ENCODE measurements at places on chromosomes 5 and 9.

- DNase-seq, result no peak
Observed at GRCh38 chr9:9177081-9177480, 1377.5 kb upstream of the DMAC1 start.

DNA sequence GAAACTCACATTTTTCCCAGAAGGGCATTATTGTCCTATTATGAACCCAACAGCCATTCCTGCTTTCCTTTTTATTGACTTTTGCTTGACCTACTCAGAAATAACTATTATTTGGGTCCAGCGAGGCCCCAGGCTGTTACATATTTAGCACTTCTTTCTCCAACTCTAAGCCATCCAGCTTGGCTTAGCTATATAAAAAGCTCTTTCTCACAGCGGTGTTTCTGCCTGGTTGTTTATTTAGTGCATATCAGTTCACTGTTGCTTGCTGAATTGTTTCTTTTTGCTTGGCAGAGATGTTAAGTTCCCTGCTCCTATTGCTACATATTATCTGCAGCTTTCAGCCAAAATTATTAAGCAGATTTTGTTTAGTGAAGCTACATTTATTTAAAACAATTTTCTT, 1156.8 kb upstream of the SEMA6A start:
- DNase-seq, result no peak

GRCh38 chr5:53019320-53019719, 30.2 kb downstream of the ITGA2 start:
- no peak for DNase-seq

DNA sequence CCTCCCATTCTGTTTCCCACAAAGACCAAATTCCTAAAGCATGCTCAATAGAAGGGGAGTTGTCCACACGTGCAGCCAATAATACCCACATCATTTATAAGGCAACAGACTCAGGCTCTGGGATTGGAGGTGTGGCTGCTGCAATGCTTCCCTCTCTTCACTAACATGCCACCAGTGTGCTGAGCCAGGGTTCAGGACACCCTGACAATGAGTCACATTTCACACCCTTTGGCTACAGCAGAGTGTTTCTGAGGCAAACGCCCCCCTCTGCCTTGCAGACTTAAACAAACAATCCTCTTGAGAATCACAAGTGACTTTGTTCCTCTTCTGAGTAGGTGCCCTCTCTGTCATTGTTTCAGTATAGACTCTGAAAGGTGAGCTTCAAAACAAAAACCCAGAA, 189.3 kb upstream of the TLE4 start:
- DNase-seq, result no peak

GRCh38 chr9:134626571-134627416, 14.8 kb upstream of the COL5A1 start:
- DNase-seq, result peak; percentile 26

GRCh38 chr5:87650284-87650683, 237.6 kb upstream of the CCNH start:
- no peak for DNase-seq

GRCh38 chr5:142167458-142167857, 58.9 kb downstream of the NDFIP1 start:
- DNase-seq, result no peak

DNA sequence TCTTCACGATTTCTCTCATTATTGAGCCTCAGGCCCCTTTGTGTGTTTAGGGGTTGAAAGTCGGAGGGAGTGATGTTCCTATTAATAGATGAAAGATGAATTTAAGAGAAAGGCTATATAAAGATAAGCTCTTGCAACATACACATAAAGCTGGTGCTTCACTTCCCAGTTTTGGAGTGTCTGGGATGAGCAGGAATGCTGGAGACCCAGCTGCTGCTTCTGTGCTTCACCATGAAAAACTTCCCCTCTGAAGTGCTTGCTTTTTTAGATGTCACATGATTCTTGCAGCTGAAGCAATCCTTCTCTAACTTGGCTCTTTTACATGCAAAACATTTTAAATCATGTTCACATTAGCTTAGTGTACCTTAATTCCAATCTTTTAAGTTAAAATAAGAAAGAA, 19.7 kb upstream of the SNCAIP start:
- no peak for DNase-seq

DNA sequence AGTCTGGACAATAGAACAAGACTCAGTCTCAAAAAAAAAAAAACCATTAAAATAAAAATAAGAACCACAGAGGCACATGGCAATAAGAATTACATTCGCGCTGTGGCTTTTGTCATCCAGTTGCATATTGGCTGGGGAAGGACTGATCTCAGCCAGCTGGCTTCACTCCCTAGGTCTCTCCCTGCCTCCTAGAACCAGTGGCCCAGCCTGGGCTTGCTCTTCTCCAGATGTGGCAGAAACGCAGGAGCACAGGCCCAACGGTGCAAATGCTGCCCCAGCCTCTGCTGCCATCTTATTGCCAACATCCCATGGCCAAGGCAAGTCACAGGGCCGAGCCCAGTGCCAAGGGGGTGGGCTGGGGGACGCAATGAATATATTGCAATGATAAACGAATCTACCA, 37.0 kb downstream of the NKX2-5 start:
- DNase-seq, result no peak

DNA sequence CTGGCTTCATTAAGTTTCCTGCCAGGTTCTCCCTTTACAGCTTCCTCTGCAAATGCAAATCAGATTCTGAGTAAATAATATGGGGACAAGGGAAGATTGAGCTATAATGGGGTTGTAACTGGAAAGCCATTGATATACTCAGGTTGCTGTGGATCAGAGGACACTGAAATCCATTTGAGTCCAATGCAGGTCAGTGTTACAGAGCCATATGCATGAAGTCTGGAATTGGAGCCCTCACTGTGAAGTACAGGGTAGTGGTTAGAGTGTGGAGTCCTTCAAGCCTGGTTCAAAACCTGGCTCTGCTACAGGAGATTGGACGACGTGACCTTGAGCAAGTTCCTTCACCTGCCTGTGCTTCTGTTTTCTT, 48.7 kb downstream of the TIMD4 start:
- DNase-seq, result no peak

DNA sequence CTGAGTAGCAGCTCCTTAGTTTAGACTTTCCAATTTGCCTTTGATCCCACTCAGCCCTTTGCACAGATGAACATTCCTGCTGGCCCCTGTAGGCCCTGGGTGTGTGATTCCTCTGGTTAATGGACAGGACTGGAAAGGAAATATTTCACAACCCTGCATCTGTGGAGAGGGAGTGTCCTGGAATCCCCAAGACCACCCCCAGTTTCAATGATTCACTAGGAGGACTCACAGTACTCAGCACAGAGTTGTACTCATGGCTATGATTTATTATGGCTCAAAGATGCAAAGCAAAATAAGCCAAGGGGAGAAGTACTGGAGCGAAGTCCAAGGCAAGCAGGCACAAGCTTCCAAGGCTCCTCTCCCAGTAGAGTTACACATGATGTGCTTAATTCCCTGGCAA, 42.4 kb upstream of the TJP2 start:
- DNase-seq, result no peak

DNA sequence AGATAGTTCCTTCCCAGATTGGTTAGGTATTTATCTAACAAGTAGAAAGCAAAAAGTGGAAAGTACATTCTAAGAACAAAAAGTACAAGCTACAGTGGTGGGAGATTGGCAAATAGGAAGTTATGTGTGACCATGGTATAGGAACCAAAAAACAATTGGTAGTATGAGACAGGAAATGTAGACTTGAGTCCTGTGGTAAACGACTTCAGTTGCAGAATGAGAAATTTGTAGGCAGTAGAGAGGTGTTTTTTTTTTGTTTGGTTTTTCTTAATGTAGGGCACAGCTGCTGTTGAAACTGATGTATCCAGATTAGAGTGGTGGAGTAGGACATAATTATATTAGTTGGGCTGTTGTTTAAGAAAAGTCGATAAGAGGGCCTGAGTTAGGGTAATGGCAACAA, 72.0 kb downstream of the CCNH start:
- peak; percentile 79 for DNase-seq

GRCh38 chr9:137460363-137461315, 1.5 kb upstream of the NSMF start:
- DNase-seq, result no peak

DNA sequence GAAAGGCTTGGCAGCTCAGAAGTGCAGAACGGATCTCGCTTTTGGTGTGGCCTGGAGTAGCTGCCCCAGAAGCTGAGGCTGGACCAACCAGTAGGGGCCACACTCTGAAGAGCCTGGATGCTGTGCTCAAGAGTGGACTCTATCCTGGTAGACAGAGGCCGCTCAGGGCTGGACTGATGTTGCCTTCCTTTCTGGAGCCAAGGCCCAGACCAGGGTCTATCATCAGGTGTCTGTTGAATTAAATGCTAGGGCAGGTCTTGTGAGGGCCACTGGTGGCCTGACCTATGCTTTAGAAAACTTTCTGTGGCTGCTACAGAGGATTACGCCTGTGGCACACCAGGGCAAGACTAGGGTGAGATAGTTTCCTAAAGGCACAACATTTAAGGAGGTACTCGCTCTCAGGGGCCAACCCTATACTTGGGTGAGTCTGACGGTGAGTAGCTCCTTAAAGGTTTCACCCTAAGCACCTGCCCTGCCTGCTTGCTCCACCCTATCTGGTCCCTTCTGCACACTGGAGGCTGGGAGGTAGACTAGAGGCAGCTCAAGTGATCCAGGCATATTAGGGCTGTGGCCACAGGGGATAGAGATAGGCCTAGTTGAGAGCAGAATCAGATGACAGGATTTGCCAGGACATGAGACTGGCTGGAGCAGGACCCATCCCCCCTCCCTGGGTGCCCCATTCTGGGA, 9.8 kb upstream of the IRF1 start:
- DNase-seq, result no peak

GRCh38 chr9:127087836-127088235, 34.6 kb downstream of the ANGPTL2 start:
- no peak for DNase-seq

GRCh38 chr5:179342577-179342976, 2.7 kb downstream of the ADAMTS2 start:
- no peak for DNase-seq

DNA sequence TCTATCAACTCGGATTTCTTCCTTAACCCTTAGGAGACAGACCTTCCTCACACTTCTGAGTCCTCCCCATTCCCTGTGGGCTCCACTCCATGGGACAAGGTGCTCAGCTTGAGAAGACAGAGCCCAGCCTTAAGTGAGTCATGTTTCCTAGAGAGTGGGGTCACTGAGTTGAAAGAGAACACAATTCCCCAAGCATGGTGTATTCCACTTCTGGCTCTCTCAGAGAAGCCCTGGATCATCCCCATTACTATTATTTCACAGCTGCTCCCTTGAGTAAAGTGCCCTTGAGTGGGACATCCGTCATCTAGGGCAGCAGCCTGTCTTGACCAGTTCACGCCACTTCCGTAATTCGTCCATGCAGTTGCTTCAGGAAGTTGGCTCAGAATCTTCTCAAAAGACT, 604.8 kb downstream of the BNC2 start:
- DNase-seq, result no peak

GRCh38 chr9:79477241-79477840, 94.4 kb upstream of the TLE4 start:
- DNase-seq, result no peak

GRCh38 chr9:19199012-19199411, 31.5 kb upstream of the DENND4C start:
- no peak for DNase-seq

DNA sequence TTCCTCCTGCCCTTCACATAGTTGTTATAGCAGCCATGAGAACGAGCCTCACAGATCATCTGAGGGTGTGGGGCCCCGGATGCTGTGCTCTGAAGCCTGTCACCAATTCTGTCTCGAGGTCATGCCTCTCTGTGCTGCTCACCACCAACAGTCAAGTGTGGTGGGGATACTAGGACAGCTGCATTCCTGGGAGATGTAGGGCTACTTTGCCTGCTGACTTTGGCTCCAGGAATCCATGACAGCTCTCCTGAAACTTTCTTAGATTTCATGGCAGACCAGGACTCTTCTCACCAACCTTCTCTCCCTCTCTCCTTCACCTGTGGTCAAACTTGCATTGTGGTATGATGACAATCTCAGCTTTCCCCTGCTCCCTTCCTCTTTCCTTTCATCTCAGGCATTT, 395.9 kb downstream of the PSAT1 start:
- no peak for DNase-seq

DNA sequence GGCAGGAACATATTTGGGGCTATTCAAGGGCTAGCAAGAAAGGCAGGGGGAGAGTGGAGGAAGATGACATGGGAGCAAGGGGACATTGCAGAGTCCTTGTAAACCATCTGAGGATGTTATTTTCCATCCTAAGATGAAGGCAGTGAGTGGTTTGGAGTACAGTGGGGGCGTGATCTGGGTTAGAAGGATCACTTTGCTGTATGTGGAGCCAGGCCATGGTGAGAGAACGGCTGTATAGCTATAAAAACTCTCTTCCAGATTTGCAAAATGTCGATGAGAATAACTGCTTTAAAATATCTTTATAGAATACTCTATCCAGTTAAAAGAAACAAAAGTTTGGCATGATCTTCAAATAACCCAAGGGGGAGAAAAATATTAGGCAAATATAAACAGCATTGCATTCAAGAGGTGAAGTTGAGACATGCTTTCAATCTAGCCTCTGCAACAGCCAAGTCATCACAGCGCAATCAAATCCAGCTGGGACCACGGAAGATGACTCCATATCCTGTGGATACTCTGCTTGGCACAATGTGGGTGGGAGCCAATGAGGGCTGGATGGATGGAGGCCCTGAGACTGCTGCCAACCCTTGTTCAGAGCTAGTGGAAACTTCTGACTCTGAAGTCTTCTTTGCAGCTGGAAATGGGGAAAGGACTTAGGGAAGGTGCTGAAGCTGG, 111.5 kb upstream of the BASP1 start:
- DNase-seq, result no peak

DNA sequence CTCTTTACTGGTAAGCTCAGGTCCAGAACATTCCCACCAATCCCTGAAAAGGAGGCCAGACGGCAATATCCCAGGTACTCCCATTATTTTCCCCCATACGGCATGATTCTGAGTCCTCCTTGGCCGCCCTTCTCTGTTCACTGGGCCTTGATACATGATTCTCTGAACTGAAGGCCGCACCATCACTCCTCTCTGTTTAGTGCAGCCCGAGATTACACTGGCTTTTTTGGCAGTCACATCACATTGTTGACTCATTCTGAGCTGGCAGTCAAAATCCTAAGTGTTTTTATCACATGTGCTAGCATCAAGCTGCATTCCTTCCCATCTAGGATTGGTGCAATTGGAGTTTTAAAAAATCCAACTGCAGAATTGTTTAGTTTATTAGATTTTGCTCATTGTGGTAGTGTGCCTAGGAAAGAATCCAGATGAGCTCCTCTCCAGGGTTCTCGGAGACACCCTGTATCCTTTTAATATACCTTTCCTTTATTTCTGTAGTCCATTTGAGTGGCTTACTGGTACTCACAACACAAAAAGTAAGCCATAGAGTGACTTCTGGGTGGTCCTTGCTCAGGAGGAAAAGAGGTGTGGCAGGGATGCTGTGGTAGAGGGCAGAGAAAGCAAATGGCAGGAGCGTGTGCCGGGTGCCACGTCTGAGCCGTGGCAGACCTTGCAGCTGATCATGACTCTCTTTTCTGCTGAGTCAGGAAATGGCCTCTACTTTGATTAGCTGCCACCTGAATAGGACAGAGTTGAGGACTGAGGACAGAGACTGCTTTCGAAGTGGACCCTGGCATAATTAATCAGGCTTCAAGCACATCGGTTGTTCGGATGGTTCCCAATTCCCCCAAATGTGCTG, 121.1 kb upstream of the IL12B start:
- DNase-seq, result no peak

All from MV-4-11 (cell line).